Stimulated activated naive CD8-positive, alpha-beta T cell treated with anti-CD3 and anti-CD28 coated beads, Interleukin-15, amount 100 ng/mL, for 72 hours (primary cell): ENCODE measurements at places on chromosomes 3 and 15.

GRCh38 chr15:38308797-38309196 is 56.2 kb downstream of the SPRED1 start:
- peak; percentile 15 for DNase-seq

DNA sequence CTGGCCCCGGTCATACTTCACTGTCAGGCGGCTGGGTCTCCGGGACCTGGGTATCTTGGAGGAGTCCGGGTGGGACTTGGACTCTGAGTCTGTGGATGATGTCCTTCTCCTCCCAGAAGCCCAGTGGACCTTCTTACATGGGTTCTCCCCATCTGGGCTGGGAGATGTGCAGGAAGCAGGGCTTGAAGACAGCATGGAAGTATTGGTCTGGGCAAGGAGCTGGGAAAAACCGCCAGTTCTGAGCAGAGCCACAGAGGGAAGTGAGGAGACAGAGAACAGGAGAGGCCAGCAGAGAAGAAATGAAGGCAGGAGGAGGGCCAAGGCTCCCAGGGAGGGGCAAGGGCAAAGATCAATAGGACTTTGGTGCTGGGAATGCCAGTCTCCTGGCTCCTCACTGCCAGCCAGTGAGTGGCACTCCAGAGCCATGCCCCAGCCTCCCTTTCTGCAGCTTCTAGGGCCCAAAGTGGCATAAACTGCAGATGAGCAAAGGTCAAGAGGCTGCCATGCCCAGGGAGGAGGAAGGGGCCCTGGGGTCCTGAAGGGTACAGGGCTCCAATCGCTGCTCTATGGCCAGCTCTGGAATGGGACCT is at the start of gene PPP1R14D:
Gene PPP1R14D (minus strand): TSS at position 262 of the 590 bp plus-strand sequence. CDS start 67 bp downstream, at position 195.
- no peak for DNase-seq

DNA sequence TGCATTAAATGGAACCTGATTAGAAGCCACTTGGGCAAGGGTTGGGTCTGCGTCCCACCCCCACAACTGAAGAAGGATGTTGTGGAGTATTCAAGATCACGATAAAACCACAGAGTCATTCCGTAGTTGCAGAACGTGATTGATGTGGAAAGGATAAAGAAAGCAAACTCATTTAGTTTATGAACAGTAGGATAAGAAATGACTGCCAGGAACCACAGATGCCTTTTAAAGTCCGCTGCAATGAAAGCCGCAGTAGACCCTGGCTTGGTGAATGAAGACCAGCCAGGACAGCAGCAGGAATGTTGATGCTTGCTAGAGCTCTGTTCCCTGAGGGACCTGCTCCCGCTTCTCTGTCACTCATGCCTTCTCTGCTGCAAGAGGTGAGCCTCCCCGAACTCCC is 111.5 kb downstream of the GABRG3 start:
- no peak for DNase-seq

DNA sequence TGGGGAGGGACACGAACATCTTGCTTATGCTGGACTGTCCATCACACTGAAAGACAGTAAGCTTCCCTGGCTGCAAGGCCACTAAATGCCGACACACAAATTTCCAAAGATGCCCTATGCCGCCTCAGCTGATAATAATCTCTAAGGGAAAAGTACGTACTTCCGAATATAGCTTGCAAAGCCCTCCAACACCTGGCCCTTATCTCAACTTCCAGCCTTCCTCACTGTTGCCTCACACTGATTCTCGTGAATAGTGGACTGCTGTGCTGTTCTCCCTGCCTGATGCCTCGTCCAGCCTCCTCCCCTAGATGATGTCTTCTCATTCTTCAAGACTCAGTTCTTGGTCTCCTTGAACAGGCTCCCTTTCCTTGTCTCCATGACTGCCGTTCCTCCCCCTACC is 72.3 kb downstream of the CD47 start:
- no peak for DNase-seq

DNA sequence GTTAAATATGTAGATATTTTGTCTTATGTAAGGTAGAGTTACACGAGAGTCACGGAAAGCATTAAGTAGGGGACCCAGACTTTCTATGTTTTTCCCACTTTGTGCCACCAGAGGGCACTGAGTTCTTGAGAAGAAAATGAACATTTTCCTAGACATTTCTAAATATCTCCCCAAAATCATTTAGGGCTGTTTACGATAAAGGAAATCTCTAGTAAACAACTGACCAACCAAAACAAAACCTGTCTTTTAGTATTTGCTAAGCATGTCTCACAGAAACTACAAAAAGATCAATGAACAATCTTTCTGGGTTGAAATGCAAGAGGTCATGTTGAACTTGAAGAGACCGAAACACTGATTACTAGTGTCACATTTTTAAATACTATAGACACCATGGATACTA is 16.1 kb downstream of the POU1F1 start:
- DNase-seq = peak; percentile 21

- no peak for DNase-seq
Observed at GRCh38 chr3:43013256-43013655, 34.1 kb downstream of the GASK1A start.

- DNase-seq = no peak
Observed at GRCh38 chr3:153666991-153667740, 454.0 kb upstream of the ARHGEF26 start.

DNA sequence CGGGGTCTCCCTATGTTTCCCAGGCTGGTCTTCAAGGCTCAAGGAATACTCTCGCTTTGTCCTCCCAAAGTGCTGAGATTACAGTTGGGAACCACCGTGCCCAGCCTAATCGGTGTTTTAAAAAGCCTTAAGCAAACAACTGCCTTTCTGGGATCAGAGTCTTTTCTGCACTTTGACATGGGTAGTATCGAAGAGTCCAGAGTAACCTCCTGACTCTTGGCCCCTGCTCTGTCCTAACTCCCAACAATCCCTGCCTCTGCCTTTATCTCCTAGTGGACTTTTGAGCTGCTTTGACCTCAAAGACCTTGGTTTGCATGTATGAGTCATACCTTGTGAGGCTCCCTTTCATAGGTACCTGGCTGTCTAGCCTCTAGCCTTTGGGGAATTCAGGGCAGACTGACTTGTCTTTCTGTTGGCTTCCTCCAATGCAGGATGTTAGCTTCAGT is 21.0 kb upstream of the HACD2 start:
- DNase-seq = no peak

DNA sequence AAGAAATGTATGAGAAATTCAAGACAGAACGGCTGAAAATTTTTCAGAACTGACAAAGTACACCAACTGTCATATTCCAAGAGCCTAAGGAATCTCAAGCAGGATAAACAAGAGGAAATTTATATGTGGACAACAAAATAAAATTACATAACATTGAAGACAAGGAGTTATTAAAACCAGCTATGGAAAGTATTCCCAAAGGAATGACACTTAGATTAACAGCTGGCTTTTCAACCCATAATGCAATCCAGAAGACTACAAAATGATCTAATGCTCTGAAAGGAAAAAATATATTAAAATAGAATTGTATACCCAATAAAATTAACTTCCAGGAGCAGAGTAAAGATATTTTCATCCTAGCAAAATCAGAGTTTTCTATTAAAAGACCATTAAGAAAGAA is 132.2 kb upstream of the BNIP2 start:
- no peak for DNase-seq

DNA sequence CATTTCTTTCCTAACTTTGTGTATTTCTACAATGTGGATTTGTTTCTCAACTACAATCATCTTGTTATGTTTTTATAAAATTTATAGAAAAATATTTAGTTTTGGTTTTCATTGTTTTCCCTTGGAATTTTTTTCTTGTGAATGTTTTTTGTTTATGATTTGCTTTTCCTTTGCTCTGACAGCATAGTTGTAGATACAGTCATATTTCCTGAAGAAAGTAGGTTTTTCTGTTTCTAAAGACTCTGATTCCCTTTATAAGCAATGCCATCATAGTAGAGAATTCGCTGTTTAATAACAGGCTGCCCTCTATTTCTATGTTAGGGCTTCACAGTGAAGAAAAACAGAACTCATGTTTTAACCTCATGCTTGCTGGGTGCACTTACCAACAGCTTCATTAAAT is 482.3 kb downstream of the ZBBX start:
- no peak for DNase-seq

- DNase-seq = no peak
Observed at GRCh38 chr15:69675731-69676130, 223.1 kb downstream of the RPLP1 start.

DNA sequence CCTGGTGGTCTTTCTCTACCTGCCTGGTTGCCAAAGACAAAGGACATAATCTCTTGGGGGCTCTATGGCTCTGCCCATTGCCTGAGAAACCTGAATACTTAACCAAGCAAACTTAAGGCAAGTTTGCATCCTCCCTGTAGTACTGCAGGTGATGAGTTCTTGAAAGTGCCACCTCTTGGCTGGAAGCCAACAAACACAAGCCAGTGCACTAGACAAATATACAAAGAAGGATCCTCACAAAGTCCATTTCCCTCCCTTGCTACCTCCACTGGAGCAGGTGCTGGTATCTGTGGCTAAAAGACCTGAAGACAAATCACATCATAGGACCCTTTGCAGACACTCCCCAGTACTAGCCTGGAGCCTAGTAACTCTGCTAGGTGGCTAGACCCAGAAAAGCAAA is 772.3 kb downstream of the SI start:
- DNase-seq = no peak

DNA sequence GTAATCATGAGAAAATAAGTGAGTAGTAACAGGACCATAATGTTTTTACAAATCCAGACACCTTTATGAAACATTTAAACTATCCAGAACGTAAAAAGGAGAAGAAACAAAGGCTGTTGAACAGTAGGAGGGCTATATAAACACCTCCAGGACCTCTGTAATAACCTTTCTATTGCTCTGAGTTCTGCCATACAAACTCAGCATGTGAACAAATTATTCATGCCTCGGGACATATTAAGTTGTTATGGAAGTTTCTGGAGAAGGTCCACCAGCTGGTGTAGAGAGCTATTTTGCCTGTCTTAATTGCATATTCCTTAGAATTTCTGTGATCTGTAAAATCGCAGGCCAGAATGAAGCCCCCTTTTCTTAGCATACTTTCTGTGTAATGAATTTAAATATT is 256.3 kb downstream of the UBE2E2 start:
- no peak for DNase-seq

DNA sequence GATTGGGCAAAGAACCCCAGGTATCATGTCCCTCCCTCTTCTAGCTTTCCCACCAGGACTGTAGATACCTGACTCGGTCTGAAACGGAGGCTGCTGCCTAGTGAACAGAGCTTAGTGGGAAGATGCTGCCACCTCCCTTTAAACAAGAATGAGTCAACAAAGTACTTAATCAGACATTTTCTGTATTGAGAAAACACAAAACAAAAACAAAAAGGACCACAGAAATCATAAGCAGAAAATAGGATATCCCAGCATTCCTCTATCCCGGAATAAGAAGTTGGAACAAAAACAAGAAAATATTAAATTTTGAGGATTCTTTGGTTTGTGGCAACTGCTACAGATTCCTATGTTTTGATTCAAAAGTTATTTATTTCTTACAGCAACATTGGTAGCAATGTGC is 51.7 kb upstream of the COL8A1 start:
- DNase-seq = no peak
